ENCODE measurements at places on chromosomes 11 and 22.
A peak's percentile ranks its signal among the peaks of the same experiment; 100 is the strongest.

DNA sequence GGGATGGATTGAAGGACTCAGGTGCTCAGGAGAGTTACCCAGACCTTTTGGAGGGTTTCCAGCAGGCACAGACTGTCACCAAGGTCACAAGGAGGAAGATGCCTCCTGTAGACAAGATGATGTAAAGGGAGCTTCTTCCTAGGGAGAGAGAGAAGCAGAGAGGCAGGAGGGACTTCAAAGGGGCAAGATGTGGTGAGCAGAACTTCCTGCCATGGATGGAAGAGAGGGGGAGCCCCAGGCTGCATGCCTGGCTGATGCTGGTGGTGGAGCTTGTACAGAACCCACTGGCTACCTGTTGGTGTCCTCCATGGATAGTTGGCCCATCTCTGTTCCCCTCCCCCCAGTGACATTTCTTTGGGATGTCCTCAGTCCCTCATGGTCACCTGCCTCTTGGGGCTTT is 4.2 kb downstream of the HEPN1 start:
- DNase-seq = no peak

DNA sequence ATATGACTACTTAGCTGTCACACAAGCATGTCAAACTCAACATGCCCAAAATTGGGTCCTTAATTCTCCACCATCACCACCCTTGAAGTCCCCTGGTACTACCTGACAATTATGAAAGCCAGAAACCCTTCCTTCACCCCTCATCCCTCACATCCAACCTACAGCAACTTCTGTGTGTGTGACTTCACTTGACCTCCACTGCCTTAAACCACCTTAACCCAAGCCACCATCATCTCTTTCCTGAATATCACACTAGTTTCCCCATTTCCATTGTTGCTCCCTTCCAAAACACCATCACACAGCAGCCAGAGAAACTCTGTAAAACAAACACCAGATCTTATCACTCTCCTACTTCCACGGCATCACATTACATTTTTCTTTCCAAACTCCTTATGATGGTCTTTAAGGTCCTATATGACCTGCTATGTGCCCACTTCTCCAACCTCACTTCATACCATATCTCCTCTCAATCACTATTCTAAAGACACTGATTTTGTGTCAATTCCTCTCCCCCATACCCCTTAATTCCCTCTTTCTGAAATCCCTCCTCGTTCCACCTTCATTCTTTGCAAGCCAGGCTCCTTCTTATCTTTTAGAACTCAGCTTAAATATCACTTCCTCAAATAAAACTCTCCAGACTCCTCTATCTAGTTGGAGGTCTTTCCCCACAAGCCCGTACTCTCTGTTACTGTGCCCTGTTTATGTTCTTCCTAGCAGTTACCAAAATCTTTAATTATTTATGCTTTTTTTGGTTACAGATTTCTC is 124.9 kb downstream of the RBFOX2 start:
- no peak for DNase-seq

GRCh38 chr11:62433141-62433903 is 14.5 kb downstream of the SCGB1A1 start:
- DNase-seq = no peak

- DNase-seq = no peak
These were observed 69.7 kb upstream of the GRK3 start for GRCh38 chr22:25494774-25495173.

DNA sequence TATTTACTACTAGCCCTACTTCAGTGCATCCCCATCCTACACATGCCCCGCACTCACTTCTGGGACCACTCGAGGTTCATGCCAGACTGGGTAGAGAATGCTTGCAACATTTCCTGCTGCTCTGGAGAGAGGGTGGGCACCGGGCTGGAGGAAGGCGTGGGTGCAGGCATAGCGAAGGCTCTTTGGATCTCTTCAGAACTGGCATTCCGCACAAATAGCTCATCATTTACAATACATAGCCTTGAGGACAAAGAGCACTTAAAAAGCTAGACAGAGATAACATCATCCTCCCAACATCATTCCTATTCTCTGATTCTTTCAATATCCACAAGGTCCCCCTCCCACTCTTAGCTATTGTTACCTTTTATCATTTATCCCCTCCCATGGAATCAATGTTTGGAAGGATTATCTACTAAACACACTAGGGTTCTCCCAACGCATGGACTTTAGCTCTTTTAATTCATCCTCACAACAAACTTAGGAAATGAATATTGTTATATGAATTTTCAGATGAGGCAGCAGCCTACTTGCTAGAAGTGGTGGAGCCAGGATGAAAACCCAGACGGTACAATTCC is 2.5 kb upstream of the TMEM223 start:
- no peak for DNase-seq

DNA sequence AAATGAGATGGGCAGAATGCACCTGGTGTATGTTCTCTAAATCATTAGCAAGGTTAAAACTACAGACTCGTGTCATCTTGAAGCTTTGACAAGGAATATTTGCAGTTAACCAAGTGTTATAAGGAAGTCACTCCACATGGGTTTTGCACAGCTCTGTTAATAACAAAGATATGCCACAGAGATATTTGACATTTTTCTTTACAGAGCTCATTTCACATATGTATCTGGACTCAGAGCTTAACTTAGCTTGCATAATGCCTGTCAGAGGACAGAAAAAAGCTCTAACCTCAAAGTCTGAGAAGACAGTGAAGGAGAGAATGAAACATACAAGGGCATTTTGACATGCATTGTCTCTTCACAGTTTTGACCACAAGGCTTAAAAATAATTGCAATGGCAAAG is 105.5 kb downstream of the C11orf87 start:
- no peak for DNase-seq

GRCh38 chr22:17087498-17088131 is 2.8 kb downstream of the IL17RA start:
- peak; percentile 65 for DNase-seq

- no peak for DNase-seq
These were observed 1491.7 kb upstream of the RAG2 start for GRCh38 chr11:38089726-38090125.

DNA sequence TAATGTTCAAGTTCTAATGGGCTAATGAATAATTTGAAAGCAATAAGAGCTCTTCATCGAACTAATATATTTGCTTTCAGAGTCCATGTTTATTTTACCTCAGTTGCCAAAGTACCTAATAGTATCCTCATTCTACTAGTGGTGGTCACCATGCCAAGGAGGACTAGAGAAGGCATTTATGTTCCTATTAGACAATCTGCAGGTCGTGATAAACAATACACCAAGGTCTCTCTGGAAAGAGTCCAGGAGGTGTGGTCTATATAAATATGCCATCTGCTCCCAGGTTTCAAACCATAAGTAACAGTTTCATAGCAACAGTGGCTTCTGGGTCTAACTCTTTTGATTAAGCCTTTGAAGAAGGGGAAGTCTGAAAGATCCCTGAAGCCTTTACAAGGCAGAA is 42.9 kb downstream of the ARFGAP3 start:
- DNase-seq = no peak

GRCh38 chr11:66969584-66970225 is 5.4 kb upstream of the C11orf86 start:
- no peak for DNase-seq

Data from activated CD4-positive, alpha-beta memory T cell treated with anti-CD3 and anti-CD28 coated beads, Interleukin-2, amount 10 ng/mL, durations not matched to agents 7 days and 5 days (primary cell).